ENCODE measurements at places on chromosomes 1 and 21.
A peak's percentile ranks its signal among the peaks of the same experiment; 100 is the strongest.

DNA sequence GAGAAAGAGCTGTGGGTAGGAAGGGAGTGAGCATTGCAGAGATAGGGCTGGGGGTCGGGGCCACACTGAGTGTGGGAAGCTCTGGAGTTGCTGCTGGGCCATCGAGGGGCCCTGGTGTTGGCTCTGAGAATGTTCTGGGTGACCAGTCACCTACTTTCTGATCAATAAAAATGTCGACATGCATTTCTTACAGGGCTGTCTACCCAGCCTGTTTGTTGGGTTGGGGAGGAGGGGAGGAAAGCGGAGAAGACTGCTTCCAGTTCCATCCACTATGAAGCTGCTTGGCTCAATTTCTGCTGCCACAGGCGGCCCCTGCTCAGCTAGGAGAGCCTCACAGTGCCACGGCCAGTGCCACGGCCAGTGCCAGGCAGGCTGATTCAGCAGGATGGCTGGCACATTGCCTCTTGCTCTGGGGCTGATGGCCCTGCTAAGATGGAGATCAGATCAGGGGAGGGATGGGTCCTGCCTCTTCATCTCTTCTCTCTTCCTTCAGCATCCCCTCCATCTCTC, 3.0 kb upstream of the PADI3 start:
- no peak for DNase-seq

- no peak for DNase-seq
Observed at GRCh38 chr21:45639206-45640000, 4.1 kb upstream of the PCBP3 start.

- DNase-seq = no peak
Observed at GRCh38 chr21:42004406-42005199, 5.6 kb downstream of the ZBTB21 start.

- no peak for DNase-seq
Observed at GRCh38 chr1:205521686-205522085, 17.2 kb downstream of the CDK18 start.

- DNase-seq = peak; percentile 67
Observed at GRCh38 chr1:197868751-197869489, 33.5 kb upstream of the C1orf53 start.

DNA sequence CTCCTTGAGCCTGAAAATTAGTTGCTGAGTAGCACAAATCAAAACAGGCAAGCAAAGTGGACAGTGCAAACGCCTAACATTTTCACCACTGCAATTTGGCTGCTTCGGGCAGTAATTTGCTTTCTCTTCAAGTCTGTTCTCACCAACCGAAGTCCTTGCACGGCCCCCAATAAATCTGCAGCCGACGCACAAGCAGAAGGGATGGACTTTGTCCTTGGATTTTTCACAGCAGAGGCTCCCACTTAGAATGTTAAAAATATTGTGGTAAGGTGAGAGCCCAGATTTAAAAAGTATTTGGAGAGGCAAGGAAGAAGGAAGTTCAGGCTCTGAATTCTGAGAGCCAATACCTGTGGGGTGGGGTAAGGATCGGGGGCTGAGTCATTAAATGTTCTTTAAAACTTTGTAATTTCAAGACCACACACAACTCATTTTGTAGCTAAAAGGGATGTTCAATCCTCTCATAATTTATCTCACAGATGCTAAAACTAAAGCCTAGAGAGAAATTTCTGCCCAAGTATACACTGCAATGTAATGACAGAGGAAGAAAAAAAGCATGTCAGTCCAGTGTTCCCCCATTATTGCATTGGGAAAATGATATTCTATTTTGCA, 6.2 kb downstream of the CD247 start:
- DNase-seq = no peak

- peak; percentile 11 for DNase-seq
Observed at GRCh38 chr1:77900687-77901293, 12.4 kb downstream of the NEXN start.

GRCh38 chr1:47689894-47690293, 252.1 kb downstream of the FOXD2 start:
- no peak for DNase-seq

DNA sequence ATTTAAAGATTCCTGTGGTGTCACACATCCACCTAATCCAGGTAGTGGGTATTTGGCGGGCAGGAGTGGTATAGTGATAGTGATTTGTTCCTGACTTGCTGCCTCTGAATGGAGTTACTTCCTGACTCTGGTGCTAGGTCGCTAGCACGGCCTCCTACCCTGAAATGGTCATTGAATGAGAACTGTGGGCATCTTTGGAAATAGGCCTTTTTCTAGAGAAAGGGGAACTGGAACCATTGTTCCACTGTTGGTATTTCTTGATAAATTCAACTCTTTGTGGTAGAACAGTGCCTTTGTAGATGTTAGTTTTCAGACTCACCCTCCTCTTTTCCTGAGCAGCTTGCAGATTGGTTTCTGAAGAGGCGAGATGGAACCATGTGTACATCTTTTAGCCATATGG, 1.5 kb downstream of the QSOX1 start:
- peak; percentile 12 for DNase-seq

GRCh38 chr1:150156868-150157603, 7.3 kb downstream of the PLEKHO1 start:
- DNase-seq = no peak

DNA sequence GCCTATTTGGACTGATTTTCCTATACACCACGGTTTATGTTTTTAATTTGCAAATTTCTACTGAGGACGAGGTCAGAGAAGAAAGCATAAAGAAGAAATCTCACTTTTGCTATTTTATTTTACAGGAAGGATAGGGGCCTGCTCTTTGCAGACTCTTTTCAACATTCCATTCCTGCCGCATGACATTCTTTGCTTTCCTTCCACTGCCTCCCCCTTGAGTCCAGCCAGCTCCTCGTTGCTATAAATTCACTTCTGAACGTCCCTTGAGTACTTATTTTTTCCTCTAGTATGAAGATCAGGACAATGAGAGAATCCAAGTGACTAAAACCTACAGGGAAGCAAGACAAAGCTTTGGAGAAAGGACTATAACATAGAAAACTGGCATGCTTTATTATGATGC, 53.4 kb upstream of the PTGFR start:
- no peak for DNase-seq

DNA sequence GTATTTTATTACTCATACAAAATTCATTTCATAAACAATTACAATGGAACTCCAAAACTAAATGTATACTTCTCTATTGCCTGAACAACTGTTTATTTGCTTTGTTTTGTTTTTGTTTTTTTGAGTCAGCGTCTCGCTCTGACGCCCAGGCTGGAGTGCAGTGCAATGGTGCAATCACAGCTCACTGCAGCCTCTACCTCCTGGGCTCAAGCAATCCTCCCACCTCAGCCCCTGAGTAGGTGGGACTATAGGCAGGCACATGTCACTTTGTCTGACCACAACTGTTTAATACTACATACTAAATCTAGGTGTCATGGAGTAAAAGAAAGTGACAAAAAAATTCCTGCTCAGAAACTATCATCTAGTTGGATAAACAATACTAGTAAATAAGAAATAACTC, 49.3 kb downstream of the RAB3GAP2 start:
- DNase-seq = no peak

DNA sequence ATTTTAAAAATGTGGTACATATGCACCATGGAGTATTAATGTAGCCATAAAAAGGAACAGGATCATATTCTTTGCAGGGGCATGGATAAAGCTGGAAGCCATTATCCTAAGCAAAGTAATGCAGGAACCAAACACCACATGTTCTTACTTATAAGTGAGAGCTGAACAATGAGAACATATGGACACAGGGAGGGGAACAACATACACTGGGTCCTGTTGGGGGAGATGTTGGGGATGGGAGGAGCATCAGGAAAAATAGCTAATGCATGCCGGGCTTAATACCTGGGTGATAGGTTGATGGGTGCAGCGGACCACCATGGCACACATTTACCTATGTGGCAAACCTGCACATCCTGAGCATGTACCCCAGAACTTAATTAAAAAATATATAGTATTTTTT, 352.5 kb upstream of the KAZN start:
- no peak for DNase-seq

DNA sequence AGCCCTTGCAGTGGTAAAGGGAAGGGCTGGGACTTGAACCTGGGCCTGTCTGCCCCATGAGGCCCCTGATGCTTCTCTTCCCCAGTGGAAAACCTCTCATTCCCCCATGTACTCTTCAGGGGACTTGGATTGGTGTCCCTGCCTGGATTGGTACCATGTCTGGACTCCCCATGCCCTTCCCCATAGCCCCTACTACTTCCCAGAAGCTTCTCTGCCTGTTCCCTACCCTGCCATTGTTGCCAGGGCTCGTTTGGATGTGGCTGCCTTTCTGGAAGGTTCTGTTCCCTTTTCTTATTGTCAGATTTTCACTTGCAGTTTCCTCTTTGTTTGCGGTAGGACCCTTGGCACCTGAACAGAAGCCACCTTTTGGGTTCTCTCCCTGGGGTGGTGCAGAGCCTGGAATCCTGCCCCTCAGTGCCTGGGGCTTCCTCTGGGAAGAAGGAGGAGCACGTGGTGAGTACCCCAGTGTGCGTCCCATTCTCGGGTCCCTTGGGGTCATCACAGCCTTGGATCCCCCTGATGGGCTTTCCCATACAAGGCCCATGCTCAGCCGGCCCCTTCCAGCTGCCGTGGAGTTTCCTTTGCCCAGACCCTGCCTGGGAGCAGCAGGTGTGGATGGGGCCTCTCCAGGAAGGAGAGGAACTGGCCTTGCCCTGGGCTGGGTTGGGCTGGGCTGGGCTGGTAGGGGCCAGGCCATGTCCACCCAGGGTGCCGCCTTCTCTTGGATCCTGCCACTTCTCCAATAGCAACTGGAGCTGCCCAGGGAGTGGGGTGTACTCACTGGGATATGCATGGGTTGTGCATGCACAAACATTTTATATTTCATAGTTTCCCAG, 281.1 kb downstream of the PTPRU start:
- DNase-seq = no peak

GRCh38 chr1:209769171-209769904, 13.5 kb downstream of the TRAF3IP3 start:
- peak; percentile 78 for DNase-seq

GRCh38 chr1:18907021-18907916, 4.9 kb upstream of the ALDH4A1 start:
- peak; percentile 85 for DNase-seq

Measured in CD4-positive, alpha-beta T cell treated with Interleukin-10 for 1 hour (primary cell).